ENCODE measurements at places on chromosomes 5 and 9.

GRCh38 chr9:135065151-135065550 is 22.3 kb upstream of the OLFM1 start:
- no peak for DNase-seq

GRCh38 chr5:67636091-67636490 is 439.5 kb upstream of the CD180 start:
- DNase-seq, result no peak

GRCh38 chr5:160262151-160263074 is 33.1 kb downstream of the FABP6 start:
- peak; percentile 53 for DNase-seq

- DNase-seq, result no peak
Observed at GRCh38 chr9:17322882-17323864, 188.3 kb downstream of the CNTLN start.

DNA sequence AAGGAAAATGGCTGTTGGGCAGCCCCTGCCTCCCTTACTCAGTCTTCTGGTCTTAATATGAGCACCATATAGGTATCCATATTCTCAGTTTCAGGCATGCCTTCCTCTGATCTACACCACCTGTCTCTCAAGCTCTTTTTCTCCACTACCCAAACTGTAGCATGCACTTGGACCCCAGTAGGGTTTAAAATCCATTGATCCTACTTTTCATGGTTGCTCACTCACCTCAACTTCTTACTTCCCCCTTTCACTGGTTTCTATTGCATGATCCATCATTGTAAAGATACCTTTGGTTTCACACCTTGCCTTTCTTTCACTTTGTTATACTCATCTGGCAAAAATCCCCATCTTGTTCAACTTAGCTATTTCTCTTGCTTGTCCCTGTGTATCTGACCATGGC is 159.4 kb downstream of the KDM4C start:
- no peak for DNase-seq

- no peak for DNase-seq
Observed at GRCh38 chr5:127941646-127942045, 141.9 kb upstream of the SLC12A2 start.

DNA sequence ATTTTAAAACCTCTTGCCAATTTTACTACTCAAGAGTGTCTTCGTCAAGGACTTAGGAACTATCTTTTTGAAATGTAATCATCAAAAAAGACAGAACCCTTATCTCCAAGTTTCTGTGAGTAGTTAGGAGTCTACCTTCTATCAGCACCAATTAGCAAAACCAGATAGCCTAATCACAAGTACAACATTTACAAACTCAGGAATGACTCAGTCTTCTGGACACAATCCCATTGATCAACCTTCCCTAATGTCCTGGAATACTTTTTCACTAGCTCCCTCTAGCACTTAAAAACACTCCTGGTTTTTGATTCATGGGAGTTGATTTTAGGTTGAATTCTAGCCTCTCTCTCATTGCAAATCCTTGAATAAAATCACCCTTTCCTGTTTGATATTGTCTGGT is 680.7 kb downstream of the PRR16 start:
- no peak for DNase-seq

DNA sequence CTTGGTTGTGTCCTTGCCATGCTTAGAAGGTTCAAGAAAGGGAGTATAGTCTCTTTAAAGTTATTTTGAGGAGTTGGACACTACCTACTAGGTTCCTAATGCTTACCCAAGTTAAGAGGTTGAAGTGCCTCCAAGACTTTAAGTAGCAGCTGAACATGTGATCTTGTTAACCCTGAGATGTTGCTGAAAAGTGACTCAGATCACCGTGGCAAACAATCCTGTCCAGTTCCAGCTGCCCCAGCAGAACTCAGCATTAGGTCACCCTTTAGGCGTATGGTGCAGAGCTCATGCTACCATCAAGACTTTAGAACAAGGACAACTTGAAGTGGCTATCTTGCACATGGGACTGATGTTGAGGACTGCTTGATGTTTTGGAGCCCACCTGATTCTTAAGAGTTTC is 22.5 kb downstream of the ZNF462 start:
- DNase-seq, result no peak

DNA sequence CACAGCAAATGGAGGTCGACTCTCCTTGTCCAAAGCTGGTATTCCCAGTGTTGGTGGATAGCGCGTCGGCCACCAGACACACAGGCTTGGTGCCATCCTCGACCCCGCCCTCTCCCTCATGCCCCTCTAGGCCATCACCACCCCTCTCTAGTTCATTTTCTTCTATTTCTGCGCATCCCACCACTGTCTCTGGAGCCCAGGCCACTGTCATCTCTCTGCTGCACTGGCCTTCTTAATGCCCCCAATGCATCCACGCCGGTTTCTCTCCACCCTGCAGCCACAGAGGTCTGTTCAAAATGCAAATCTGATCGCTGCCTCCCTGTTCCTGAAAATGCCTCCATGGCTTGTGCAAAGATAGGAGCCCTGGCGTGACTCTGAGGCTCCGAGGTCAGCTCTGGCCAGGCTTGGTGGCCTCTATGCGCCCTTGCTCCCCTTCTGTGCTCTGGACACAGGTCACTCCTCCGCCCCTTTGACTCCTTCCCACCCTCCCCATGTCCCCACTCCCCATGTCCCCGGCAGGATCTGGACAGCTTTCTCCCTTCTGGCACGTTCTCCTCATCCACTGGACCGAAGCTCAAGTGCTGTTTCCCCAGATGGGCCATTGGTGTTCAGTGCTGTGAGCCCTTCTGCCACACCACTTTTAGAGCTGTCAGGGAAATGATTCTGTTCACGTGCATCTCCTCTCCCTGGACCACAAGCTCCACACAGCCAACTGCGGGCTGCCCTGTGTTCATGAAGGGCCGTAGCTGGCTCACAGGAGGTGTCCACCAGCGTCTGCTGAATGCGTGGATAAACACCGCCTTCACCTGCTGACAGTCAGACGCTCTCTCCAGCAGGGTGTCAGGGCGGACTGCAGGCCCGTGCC is 59.5 kb upstream of the RNF130 start:
- DNase-seq, result no peak

DNA sequence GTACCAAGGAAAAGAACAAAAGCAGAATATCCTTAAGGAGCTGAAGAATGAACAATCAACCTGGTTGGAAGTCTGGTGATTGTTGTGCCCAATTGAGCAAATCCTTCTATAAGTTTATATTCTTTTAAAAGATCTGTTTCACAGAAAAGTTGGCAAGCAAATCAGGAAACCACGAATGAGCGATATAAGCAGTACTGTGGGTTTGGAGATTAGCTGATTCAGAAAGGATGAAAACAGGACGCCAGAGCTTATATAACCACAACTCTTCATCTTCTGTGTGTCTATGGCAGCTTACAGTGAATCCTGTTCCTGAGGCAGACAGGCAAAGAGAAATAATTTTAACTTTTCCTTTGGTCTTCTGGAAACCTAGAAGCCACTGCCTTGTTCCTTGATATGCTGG is 61.7 kb downstream of the SLC38A9 start:
- DNase-seq, result no peak

DNA sequence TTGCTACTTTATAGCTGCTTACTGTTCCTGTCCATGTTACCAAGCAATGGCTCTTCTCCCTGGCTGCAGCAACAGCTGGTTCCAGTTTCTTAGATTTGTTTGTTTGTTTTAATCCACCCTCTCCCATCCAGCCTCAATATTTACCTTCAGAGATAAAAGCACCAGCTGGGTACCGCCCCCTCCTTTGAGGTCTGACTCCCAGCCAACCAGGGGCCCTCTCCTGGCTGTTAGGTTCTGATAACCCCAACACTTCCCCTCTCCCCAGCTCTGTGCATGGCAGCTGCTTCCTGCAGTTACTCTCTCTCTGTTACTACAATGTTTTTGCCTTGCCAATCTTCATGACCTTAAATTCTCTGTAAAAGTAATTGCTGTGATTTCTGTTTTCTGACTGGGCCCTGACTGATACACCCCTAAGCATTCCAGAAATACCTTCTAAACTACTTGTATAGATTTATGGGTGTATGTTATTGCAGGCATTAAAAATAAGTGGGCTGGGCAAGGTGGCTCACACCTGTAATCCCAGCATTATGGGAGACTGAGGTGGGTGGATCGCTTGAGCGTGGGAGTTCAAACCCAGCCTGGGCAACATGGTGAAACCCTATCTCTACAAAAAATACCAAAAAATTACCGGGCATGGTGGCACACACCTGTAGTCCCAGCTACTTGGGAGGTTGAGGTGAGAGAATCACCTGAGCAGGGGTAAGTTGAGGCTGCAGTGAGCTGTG is 2.6 kb upstream of the GCNT1 start:
- DNase-seq, result peak; percentile 47

DNA sequence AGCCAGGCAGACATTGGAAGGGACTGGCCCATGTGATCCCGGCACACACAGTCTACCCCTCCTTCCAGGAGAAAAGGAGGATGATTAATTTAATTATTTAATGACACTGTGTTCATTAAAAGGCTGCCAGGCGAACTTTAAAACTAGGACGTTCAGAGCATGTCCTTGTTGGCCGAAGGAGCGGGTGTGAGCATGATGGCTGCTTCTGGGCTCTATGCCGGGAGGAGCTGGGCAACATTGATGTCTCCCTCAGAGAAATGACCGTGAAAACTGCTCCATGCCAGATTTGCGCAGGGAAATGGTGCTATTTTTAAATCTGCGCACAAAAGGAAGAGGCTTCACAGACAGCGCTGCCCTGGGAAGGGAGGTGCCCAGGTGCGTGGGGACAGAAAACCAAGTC is 284.9 kb upstream of the IRX4 start:
- DNase-seq, result no peak

GRCh38 chr5:40603378-40603777 is 76.3 kb upstream of the PTGER4 start:
- no peak for DNase-seq

DNA sequence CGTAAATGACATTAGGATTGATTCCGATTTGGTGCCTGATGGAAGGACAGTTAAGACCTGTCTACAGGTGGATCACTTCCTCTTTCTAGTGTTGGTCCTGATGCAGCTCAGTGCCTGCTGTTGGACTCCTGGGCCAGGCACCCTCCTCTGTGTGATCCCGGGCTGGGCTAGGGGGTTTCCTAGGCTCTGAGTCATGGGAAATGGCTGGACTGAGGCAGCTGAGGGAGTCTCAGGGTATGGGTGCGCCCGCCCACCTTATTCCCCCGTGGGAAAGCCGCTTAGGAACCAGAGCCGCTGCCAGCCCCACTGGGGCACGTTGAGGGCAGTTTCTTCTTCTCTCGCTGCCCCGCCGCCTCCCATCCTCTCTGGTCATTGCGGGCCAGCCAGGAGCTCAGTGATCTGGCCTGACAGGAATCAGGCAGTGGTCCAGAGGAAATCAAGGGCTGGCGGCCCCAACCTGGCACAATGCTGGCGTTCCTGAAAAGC is 12.9 kb downstream of the TCF7 start:
- DNase-seq, result no peak

DNA sequence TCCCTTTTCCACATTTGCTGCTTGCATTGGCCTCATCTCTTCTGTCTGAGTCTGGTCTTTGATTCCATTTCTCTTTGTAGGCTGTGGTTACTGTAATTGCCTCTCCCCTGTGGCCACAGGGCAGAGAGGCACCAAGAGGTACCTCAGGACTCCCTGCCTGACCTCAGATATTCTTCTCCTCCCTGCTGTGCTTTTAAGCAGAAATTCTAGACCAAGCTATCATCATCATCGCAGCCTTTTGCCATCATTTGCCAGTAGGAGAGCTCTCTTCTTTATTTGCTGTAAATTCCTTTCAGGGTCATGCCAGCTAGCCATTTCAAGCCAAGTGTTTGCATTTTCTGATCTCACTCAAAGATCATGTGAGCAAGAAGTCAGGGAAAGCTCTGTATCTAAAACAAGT is 369.6 kb downstream of the ICE1 start:
- no peak for DNase-seq

GRCh38 chr5:136734628-136735027 is 369.3 kb upstream of the TRPC7 start:
- DNase-seq, result no peak

DNA sequence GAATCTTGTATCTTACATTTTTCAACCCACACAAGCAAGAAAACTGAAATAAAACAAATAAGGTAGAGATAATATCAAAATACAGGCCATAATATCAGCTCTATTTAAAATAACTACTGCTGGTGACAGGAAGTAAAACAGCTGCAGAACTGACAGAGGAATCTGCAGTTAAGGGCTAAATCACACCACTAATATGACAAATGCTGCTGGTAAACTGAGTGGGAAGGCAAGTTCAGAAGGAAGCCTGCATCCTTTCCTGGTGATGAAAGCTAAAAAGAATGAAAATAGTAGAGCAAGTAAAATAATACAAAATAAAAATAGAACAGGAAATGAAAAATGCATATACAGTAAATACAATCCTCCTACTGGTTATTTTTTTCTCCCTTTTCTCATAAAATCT is 1293.7 kb upstream of the C9orf72 start:
- DNase-seq, result no peak

DNA sequence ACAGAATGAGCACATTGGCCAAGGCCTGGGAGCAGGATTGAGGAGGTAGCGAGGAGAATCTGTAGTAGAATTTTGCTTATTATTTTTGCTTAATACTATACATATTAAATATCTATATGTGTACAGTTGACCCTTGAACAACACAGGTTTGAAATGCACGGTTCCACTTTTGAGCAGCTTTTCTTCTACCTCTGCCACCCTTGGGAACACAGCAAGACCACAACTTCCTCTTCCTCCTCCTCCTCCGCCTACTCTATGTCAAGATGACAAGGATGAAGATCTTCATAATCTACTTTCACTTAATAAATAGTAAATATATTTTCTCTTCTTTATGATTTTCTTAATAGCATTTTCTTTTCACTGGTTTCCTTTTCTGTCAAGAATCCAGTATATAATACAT is 541.4 kb downstream of the KCTD16 start:
- no peak for DNase-seq

DNA sequence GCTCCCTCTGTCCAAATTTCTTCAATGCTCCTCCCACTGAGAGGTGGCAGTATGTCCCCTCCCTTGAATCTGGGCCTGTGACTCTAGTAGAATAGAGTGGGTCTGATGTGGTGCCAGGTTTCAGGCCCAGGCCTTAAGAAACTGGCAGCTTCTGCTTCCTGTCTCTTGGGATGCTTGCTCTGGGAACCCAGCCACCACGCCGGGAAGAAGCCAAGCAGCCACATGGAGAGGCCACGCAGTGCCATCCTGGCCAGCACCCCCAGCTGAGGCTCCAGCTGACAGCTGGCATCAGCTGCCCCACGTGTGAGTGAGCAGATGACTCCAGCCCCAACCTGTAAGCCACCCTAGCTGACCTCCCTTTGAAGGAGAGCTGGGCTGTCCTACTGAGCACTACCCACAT is 7.3 kb upstream of the TSPAN17 start:
- DNase-seq, result no peak

DNA sequence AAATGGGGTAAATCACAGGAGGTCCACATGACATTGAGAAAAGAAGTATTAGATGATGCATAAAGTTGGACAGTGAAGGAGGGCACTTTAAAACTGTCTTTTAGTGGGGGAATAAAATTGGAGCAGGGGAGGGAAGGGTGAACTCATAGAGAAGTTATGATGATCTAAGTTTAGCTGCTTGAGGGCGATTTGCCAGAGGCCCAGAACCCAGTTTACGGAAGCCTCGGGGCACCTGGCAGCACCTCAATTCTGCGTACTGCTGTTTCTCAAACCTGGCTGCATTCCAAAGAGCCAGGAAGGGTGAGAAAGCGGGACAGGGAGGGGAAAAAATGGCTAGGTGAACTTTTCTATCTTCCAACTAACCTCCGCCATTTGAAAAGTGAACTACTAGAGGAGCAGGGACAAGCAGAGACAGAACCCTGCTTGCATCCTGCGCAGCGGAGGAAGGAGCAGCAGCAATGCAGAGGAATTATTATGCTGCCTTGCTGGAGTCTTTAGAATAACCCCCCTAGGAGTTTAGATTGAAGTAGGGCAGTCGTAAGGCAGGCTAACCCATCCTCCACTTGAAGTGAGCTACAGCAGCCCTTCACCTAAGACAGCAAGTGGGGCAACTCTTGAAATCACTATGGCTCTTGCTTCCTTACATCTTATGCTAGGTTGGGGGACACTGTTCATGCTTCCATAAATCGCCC is 316.8 kb downstream of the BRINP1 start:
- DNase-seq, result peak; percentile 6

All from iPS-NIHi11 (cell line).